ENCODE measurements at places on chromosomes 16 and 17. TPM values are rescaled to one million over a fixed set of nuclear protein-coding genes. Genes with fewer than 3 reads are reported as not detected.

The CDIPT gene
- total RNA-seq: 79.7 TPM

DNA sequence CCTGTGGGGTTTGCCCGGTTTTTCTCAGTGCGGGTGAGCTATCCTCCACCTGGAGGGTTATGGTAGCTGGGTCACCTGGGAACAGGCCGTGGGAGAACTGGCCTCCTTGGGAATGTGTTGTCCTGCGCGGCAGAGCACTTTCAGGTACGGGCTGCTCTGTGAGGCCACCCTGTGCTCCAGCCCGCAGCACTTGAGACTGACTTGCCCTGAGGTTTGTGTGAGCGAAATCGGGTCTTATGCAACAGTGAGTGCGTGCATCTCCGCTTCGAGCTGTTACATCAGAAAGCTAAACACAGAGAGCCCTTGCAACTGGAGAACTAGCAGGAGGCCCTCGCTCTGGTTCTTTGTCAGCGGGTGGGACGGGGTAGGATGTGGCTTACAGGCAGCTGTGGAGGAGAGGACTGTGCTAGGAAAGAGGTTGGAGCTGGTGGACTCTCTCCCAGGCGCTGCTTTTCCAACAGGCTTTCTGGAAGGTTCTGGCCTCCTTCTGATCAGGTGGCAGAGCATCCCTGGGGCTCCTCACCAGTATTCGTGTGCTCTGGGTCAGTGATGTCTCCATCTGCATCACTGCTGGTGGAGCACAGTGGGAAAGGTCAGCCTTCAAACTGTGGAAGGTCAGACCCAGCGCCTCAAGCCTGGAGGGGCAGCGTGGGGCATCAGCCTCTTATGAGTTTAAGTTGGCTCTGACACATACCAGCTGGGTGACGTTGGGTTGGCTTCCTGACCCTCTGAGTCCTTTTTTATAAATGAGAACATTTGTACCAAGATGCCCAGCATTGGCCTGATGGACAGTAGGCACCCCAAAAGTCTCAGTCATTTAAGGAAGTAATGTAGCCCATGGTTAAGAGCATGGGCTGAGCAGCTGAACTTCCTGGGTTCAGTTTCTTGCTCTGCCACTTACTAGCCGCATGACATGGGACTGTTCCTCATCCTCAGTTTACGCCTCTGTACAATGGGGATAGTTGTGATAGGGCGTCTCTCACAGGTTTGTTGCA, 76.3 kb downstream of the KSR1 start:
- H3K27ac ChIP-seq: peak overlapping the region; percentile 86
- no peak overlapping the region for H3K4me3 ChIP-seq
- DNase-seq: peak; percentile 88
- H3K27me3 ChIP-seq: no peaks in the 10 kb centered on the region
- peaks cover 92% of the 10 kb centered on the region for H3K4me1 ChIP-seq

GRCh38 chr17:40509626-40510327, 8.4 kb upstream of the TNS4 start:
- H3K27me3 ChIP-seq: no peaks in the 10 kb centered on the region
- H3K4me1 ChIP-seq: no peaks in the 10 kb centered on the region
- no peaks in the 10 kb centered on the region for H3K36me3 ChIP-seq
- no peak overlapping the region for H3K4me3 ChIP-seq

DNA sequence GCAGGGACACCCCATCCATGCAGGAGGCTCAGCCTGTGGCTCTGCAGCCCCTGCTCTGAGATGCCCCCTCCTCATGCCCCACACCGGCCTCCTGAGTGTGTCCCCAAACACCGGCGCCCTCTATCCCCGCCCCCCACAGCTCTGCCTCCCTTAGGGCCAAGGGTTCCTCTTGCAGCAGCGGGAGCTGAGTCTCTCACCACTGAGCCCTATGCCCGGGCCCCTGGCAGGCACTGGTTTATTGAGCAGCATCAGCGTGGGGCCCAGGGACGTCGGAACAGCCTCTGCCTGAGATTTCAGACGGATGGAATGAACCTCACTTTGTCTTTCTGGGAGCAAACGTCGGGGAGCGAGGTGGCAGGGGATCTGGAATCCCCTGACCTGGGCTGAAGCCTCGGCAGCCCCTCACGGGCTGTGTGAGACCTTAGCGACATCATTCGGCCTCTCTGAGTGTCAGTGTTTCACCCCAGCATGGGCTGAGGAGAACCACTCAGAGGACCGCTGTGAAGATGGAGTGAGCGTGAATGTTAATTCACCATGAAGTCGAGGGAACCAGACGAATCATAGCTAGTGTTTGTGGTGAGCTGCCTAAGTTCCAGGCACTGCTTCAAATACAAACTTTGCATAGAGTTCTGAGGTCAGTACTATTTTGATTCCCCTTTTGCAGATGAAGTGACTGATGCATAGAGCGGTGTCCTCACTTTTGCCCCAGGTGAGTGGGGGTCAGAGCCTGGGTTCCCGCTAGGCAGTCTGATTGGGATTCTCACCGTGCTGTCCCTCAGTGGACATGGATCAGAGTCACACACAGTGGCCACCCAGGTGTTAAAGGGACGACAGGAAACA, 5.3 kb upstream of the C16orf74 start:
- H3K36me3 ChIP-seq: no peaks in the 10 kb centered on the region
- no peak overlapping the region for H3K4me3 ChIP-seq
- H3K27me3 ChIP-seq: peaks cover 37% of the 10 kb centered on the region
- DNase-seq: peak; percentile 87

DNA sequence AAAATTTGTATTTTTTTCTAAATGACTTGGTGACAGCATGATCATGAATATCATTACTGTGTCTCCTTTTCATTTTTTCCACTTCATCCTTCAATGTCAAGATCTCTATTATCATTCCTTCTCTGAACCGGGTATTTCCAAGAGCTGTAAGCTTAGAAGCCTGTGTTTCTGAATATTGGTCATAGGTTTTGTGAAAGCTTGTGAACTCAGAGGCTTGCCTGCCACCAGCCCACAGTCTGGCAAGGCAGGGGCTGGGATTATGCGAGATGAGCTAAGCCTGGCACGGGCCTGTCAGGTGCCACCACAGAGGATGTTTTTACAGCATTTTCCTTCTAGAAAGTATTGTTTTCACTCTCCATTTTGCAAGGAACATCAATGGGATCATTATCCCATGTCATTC, 92.8 kb downstream of the MYH10 start:
- H3K27ac ChIP-seq: no peak overlapping the region
- H3K36me3 ChIP-seq: no peaks in the 10 kb centered on the region
- H3K4me3 ChIP-seq: no peak overlapping the region
- no peak for DNase-seq
- no peaks in the 10 kb centered on the region for H3K27me3 ChIP-seq

DNA sequence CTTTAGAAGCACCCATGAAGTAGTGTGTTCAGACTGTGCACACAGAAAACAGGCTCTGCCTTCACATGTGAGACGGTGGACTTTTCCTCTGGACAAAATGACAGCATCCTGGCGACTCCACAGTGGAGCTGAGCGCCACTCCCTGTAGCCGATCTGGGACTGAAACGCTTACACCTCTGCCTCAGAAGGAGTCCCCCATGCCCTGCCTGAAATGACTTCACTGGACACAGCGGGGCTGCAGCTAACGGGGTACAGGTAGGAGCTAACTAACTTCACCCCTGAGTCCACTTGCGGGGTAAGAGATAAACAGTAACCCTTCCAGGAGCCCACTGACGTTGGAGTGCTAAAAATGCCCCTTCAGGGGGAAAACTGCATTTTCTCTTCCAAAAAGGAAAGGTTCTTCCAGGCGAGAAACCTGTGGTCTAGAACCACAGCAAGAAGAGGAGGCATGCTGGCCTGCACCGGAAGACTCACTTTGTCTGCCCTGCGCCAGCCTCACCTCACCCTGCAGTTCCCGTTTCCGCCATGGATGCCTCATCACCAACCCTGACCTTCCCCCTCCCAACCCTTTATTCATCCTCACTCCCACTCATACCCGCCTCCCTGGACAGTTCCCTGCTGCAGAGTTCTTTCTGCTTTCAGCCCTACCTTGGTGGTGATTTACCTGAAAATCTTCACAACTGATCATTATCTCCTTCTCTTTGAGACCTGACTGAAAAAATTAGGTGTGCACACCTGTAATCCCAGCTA, 19.4 kb upstream of the ENDOV start:
- peaks cover 5% of the 10 kb centered on the region for H3K4me1 ChIP-seq
- DNase-seq: no peak
- no peaks in the 10 kb centered on the region for H3K27me3 ChIP-seq
- peak overlapping the region; percentile 60 for H3K27ac ChIP-seq

Measured in spleen (tissue), 13 donors.